ENCODE measurements at places on chromosomes 1 and 21. TPM values are rescaled to one million over a fixed set of nuclear protein-coding genes. Genes with fewer than 3 reads are reported as not detected.

PLXNA2 gene
- 0.35 TPM for total RNA-seq

BRDT gene
- total RNA-seq, result not detected

MAN1C1 gene
- total RNA-seq, result 6.3 TPM

USF1 gene
- total RNA-seq, result 44.2 TPM

LYPD8 gene
- total RNA-seq, result not detected

NRAS gene
- 43.9 TPM for total RNA-seq

TNN gene
- not detected for total RNA-seq

KIAA1614 gene
- total RNA-seq, result not detected

- DNase-seq, result no peak
- H3K4me3 ChIP-seq, result no peak overlapping the region
- H3K4me1 ChIP-seq, result no peaks in the 10 kb centered on the region
- peaks cover 15% of the 10 kb centered on the region for H3K27me3 ChIP-seq
Observed at GRCh38 chr1:98735756-98736155, 74.2 kb downstream of the SNX7 start.

DNA sequence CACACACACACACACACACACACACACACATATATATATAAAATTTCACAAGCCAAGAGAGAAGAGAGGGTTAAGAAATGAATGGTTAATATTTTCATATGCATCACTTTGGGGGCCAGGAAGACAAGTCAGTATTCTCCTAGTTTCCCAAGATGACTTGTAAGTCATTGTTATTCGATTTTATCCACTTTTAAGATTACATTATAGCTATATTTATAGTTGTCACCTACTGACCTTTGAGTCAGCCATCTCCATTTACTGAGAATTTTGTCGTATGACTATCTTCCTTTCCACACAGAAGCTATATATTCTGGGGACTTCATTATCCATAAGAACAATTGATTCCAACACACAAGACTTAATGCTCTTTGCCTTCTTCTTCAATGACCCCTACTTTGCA, 8.9 kb downstream of the LYST start:
- no peaks in the 10 kb centered on the region for H3K27me3 ChIP-seq
- DNase-seq, result no peak
- H3K4me1 ChIP-seq, result peaks cover 54% of the 10 kb centered on the region
- H3K27ac ChIP-seq, result peak overlapping the region; percentile 42

GRCh38 chr1:43422995-43423671, 30.6 kb downstream of the HYI start:
- H3K4me1 ChIP-seq, result no peaks in the 10 kb centered on the region
- H3K27me3 ChIP-seq, result no peaks in the 10 kb centered on the region
- no peak for DNase-seq

- H3K4me1 ChIP-seq, result peaks cover 56% of the 10 kb centered on the region
- no peaks in the 10 kb centered on the region for H3K27me3 ChIP-seq
Observed at GRCh38 chr1:25989440-25990234, 8.2 kb downstream of the PAFAH2 start.

DNA sequence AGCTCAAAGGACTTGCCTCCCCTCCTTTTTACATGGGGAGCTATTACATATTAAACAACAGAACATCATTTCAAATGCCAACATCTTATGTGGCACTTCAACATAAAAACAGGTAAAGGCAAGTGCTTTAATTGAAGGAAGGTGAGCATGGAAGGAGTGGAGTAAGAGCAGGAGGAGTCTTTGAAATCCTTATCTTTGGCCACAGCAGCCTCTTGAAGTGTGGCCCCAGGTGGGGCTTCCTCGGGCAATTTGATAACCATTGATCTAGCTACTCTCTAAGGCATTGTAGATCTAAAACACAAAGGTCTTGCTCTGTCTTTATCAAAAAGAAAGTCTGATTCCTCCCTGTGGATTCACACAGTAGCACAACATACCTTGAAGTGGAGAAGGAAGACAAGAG, 70.9 kb upstream of the PPP2R5A start:
- H3K27ac ChIP-seq, result no peak overlapping the region
- H3K4me3 ChIP-seq, result no peak overlapping the region
- DNase-seq, result no peak
- no peaks in the 10 kb centered on the region for H3K27me3 ChIP-seq
- H3K36me3 ChIP-seq, result no peaks in the 10 kb centered on the region
- peaks cover 14% of the 10 kb centered on the region for H3K4me1 ChIP-seq

- no peak overlapping the region for H3K27ac ChIP-seq
- H3K4me1 ChIP-seq, result peaks cover 47% of the 10 kb centered on the region
- peaks cover 34% of the 10 kb centered on the region for H3K36me3 ChIP-seq
Observed at GRCh38 chr1:205715628-205716027, 34.4 kb downstream of the NUCKS1 start.

- H3K4me1 ChIP-seq, result no peaks in the 10 kb centered on the region
- H3K27ac ChIP-seq, result no peak overlapping the region
- no peak for DNase-seq
Observed at GRCh38 chr1:194829492-194829891, 1643.1 kb upstream of the B3GALT2 start.

- H3K36me3 ChIP-seq, result no peaks in the 10 kb centered on the region
- no peaks in the 10 kb centered on the region for H3K27me3 ChIP-seq
- no peaks in the 10 kb centered on the region for H3K4me1 ChIP-seq
- no peak for DNase-seq
- no peak overlapping the region for H3K4me3 ChIP-seq
Observed at GRCh38 chr1:238489006-238489405, 598.3 kb upstream of the ZP4 start.

DNA sequence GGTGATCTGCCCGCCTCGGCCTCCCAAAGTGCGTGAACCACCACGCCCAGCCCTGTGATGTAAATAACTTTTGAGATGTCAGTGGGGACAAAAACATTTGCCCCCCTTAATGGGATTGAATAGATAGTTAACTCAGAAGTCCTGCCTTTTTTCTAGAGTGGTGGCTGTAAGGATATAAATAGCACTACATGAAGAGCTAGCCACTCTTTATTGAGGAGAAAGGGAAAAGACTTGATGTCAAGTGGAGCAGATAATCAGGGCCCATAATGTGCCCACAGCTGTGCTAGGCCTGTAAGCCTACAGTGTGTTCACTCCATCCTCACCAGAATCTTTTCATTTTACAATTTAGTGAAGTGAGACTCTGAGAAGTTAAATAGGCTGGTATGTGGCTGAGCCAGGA, 3.6 kb downstream of the GIPC2 start:
- no peak for DNase-seq
- H3K27ac ChIP-seq, result no peak overlapping the region
- H3K27me3 ChIP-seq, result peaks cover 33% of the 10 kb centered on the region

- H3K4me3 ChIP-seq, result no peak overlapping the region
- H3K4me1 ChIP-seq, result peaks cover 25% of the 10 kb centered on the region
- H3K27me3 ChIP-seq, result no peaks in the 10 kb centered on the region
- no peak overlapping the region for H3K27ac ChIP-seq
- DNase-seq, result no peak
Observed at GRCh38 chr1:243716906-243717305, 133.1 kb downstream of the AKT3 start.

Measured in activated naive CD4-positive, alpha-beta T cell treated with anti-CD3 and anti-CD28 coated beads for 36 hours (primary cell).